ENCODE measurements at places on chromosomes 16 and 17.

- no peak for DNase-seq
Measured at GRCh38 chr17:7370853-7371252, 10.0 kb upstream of the TNK1 start.

DNA sequence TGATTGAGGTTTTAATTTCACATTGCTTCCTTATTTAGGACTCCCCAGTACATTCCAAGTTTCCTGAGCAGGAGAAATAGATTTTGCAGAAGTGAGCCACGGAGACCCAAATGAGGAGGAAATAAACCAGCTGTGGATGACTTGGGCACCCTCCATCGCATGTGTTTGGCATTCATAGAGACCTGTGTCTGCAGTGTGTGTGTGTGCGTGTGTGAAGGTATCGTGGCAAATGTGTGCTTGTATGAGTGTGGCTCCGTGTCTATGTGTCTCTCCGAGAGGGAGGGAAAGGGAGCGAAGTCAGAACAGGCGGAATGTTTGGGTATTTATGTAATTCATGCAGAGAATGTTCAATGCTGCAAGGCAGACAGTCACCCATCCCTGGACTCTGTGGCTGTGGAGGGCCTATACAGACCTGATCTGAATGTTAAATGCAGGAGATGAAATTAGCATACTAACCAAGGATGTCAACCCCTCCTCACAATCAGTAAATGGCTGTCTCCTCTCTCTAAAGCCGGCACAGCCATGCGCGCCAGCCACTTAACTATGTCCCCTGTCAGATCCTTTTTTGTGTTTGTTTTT is 186.0 kb upstream of the ZFHX3 start:
- no peak for DNase-seq

- DNase-seq, result no peak
Measured at GRCh38 chr16:72987480-72987901, 60.4 kb downstream of the ZFHX3 start.

- DNase-seq, result no peak
Measured at GRCh38 chr16:84052071-84052622, 9.6 kb upstream of the SLC38A8 start.

DNA sequence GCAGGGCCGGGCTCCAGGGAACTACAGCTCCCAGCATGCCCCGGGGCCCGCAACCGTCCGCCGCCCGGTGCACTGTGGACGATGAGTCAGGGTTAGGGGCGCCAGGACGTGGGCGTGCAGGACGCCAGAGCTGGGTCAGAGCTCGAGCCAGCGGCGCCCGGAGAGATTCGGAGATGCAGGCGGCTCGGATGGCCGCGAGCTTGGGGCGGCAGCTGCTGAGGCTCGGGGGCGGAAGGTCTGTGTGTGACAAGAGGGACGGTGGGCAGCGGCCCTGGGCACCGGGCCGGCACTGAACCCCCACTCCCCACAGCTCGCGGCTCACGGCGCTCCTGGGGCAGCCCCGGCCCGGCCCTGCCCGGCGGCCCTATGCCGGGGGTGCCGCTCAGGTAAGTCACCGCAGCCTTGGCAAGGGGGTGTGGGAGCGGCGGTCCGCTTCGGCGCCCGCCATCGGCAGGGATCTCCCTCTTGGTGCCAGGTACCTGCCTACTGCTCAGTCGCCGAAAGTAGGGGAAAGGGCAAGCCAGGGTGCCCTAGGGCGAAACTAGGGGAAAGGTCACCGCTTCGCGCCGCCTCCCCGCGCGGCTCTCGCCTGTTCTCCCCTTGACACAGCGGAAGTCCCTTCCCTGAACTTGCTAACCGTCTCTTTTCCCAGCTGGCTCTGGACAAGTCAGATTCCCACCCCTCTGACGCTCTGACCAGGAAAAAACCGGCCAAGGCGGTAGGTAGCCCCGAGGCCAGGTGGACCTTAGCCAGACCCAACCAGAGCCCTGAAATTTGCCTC is at the start of the genes ACADVL and DLG4:
Gene ACADVL, plus strand, starts transcription at position 127 of the 781 bp plus-strand sequence. Its CDS starts 47 bp downstream, at position 174.
Gene DLG4, minus strand, starts transcription at position 25 of the 781 bp plus-strand sequence.
- no peak for DNase-seq

GRCh38 chr16:11248133-11248532 is 7.9 kb downstream of the SOCS1 start:
- no peak for DNase-seq

DNA sequence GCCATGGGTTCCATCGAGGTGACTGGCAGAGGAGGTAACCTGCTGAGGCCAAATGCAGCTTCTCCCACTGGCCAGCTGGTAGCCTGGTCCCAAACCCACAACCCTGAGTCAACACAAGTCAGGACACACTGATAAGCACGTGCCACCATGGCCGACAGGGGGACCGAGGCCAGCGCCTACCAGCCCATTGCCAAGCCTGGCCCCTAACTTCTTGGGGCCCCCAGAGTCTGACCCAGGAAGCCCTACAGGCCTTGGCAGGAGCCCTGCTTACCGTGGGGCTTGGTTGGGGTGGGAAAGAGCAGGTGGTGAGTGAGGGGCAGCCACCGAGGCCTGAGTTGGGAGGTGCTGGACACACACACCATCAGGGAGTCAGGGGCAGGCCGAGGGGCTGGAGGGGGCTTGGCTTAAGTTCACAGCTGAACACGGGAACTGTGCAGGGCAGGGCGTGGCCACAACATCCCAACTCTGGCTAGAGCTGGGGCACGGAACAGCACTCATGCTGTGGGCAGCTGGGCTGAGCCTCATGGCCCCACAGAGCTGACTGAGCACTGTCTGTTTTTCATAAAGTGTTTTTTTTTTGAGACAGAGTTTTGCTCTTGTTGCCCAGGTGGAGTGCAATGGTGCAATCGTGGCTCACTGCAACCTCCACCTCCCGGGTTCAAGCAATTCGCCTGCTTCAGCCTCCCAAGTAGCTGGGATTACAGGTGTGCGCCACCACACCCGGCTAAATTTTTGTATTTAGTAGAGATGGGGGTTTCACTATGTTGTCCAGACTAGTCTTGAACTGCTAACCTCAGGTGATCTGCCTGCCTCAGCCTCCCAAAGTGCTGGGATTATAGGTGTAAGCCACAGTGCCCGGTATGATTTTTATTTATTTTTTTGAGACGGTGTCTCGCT is 5.5 kb downstream of the MRPL28 start:
- DNase-seq, result no peak

DNA sequence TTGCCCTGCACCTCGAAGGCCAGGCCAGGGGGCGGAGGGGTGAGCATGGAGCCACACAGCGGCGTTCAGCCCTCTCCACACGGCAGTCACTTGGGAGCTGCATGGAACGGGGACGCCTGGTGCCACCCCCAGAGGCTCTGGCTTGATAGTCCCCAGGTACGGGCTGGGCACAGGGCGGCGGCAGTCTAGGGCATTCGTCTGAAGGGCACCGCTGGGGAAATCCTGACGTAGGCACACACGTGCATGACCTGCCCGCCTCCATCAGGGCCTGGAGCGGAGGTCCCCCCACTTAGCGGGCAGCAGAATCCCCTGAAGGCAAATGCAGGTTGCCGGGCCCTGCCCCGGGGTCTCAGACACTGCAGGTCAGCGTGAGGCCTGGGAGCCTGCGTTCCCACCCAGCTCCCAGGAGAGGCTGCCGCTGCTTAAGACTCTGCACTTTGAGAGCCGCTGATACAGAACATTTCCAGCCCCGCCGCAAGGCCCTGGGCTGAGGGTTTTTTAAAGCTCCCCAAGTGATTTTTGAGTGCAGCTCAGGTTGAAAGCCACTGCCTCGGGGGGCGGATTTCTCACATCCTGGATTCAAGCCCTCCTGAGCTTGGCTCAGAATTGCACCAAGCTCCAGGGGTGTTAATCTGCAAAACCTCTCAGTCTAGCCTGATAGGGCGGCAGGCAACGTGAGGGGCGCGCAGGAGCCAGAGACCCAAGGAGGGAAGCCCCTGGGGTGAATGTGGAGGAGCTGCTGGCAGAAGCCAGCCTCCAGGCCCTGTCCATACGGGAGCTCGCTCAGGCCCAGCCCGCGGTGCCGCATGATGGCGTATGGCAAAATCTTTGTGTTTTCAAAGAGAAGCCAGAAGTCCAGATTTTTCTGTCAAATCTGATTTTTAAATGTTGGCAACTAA is 182.3 kb upstream of the GSE1 start:
- no peak for DNase-seq

DNA sequence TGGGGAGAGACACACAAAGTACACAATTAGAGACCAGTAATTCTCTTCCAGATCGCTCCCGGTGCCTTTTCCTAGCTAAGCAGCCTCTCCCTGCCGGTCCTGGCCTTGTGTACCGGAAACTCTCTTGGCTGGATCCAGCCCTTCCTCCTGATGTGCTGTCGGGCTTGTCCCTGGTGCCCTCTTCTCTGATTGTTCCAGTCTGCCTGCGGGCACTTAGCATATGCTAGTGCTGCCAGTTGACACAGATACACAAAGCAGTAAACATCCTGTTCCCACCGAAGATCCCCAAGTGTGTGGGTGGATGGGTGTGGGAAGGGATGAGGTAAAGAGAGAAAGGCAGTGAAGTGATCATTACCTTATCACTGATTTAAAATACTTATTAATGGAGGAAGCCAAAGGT is 9.7 kb downstream of the HS3ST3B1 start:
- DNase-seq, result no peak

DNA sequence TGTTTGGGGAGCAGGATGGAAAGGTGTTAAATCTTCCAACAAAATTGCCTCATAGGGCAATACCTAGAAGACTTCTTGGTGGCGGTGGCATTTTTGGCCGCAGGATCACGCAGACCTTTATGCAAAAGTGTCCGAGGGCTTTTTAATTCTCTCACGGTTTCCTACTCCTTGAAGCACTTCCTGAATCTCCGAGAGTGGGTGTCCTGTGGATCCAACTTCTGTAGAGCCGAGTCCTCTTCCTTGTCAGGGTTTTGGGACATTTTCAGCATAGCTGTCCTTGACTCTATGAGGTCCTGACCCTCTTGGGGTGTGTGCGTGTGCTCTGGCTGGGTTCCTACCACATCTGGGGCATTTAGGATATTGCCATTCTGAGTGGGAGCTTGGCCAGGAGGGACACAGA is 31.7 kb downstream of the IL21R start:
- no peak for DNase-seq

- no peak for DNase-seq
Measured at GRCh38 chr16:17433577-17434451, 36.9 kb downstream of the XYLT1 start.

GRCh38 chr16:72111657-72112451 is 18.2 kb downstream of the DHX38 start:
- DNase-seq, result no peak

DNA sequence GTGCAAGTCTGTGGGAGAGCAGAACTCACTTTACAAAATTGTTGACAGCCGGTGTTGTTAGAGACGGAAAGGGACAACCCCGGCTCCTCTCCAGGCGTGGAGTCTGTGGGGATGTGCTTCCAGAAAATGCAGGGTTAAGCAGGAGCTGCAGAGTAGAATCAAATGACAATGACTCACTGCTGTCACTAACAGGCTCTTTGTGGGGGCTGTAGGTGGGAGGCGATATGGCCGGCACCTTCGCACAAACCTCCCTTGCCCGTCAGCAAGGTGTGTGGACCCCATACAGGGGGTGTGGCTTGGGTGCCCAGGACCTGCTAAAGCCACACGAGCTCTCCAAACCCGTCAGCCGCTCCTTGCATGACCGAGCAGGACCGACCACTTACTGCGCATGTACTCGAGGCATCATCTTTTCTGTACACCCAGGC is 5.8 kb downstream of the PDK2 start:
- no peak for DNase-seq

- DNase-seq, result no peak
Measured at GRCh38 chr17:59372138-59372751, 40.8 kb downstream of the YPEL2 start.

- DNase-seq, result no peak
Measured at GRCh38 chr16:87816507-87817100, 50.8 kb upstream of the KLHDC4 start.

GRCh38 chr17:80901319-80901718 is 90.3 kb upstream of the CHMP6 start:
- no peak for DNase-seq

DNA sequence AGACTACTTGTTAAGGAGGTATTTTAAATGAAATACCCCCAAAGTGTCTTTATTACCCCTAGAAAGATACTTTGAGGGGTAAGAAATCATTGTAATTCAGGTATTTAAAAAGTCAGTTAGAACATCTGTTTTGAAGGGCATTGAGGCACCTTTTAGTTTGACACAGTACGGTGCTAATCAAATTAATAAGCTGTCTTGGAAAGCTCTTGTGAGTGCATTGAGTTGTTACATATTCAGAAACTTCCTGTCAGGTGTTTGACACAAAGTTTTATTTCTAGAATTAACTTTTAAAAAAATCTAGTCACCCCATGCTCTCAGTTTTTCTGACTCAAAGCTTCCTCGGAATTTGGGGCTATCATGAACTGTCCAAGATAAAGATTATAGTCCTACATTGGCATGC is 4.6 kb downstream of the RBBP6 start:
- no peak for DNase-seq

DNA sequence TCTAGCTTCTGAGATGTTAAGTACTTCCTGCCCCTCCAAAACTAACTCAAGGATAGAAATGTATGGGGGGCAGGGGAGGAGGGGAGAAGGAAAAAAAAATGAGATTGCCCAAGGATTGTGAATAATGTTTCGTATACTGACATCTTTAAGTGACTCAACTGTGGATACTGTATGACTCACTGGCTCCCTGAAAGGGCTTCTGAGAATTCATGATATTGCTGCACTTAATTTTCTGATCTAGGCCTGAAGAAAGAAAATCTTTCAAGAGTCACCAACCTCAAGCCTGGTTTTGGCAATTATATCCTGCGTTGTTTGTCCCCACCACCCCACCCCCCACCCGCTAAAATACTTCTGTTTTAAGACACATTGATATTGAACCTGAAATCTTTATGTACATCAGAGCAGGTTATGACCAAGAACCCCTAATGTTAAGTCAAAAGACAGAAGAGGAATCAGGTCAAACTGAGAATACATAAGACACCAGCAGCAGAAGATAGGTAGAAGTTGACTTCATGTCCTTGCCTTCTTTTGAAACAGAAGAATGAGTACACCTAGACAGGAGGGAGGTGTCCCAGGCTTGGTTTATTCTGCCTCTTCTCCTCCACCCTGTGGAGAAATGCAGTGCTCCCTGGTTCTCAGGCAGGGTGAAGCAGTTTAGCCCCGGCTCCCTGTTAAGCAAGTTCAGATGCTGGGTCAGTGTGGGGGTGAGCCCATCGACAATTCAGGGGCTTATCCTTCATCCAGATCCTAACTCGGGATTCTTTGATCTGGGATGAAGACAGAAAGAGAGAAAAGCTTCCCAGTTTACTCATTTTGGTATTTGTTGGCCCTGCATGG is 3.3 kb upstream of the FBXL20 start:
- DNase-seq, result no peak
